Fibroblast of skin of back (primary cell): ENCODE measurements at places on chromosomes 4 and X.
A peak's percentile ranks its signal among the peaks of the same experiment; 100 is the strongest.

- no peak for DNase-seq
These were observed 42.6 kb downstream of the RAPGEF2 start for GRCh38 chr4:159145318-159145991.

- DNase-seq = no peak
These were observed 38.9 kb downstream of the STARD8 start for GRCh38 chrX:68686097-68686977.

- DNase-seq = peak; percentile 79
These were observed 18.8 kb upstream of the TMSB4X start for GRCh38 chrX:12955882-12956703.

DNA sequence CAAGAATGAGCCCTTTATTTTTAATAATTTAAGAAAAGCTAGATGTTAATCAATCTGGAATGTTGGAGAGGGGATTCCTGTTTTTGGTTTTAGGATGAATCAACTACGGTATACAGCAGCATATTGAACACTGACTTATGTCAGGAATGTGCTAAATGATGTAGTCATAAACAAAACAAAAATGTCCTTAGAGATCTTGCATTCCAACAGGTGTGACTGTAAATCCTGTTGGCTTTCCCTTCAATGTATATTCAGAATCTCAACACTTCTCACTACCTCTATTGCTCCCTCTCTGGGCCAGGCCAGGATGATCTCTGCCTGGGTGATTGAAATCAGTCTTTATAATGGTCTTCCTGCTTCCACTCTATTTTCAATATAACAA, 37.8 kb upstream of the BDH2 start:
- DNase-seq = peak; percentile 52

DNA sequence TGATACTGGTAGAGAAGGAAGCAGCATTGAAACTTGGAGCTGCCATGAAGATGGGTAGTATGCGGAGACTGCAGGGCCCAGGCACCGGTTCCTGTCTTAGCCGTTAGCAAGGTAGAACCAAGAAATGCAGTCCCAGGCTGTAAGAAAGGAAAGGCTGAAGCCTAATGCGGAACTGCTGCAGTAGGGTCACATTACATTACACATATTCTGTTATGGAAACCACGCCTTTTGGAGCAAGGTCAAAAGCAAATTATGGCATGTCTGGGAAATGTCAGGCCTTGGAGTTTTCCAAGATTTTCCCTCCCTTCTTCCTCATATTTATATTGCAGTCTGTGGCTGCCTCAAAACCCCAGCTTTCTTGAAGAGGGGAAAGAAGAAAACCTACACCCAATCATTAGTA, 204.8 kb upstream of the RASGEF1B start:
- no peak for DNase-seq
